Astrocyte (in vitro differentiated cells and primary cell): ENCODE measurements at places on chromosomes 5 and 9. TPM values are rescaled to one million over a fixed set of nuclear protein-coding genes. Genes with fewer than 3 reads are reported as not detected.

Gene CHSY3
- 9.4 and 11.9 TPM in 2 replicates for total RNA-seq

GRCh38 chr9:80366626-80367025 is 794.9 kb downstream of the TLE4 start:
- DNase-seq = no peak
- no peaks in the 10 kb centered on the region for H3K36me3 ChIP-seq
- H3K4me1 ChIP-seq = no peaks in the 10 kb centered on the region
- no peaks in the 10 kb centered on the region for H3K27me3 ChIP-seq
- H3K4me3 ChIP-seq = no peak overlapping the region
- H3K27ac ChIP-seq = no peak overlapping the region

DNA sequence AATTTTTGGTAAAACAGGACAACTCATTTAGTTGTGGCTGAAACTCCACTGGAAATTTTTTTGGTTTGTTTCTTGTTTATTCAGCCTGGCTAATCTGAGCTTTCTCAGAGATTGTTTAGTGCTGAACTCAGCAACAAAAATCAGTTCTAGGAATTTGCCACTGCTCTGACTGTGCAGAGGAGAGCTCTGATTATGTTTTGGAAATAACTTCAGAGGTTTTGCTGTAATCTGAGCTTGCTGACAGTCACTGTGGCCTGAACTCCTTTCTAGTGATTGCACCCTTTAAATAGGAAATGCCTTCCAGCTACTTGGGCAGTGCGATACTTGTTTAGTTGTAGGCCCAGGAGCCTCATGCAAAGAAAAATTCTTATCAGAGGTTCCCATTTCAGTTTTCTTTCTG is 60.2 kb downstream of the OSTF1 start:
- H3K27ac ChIP-seq = peak overlapping the region; percentile 77
- no peaks in the 10 kb centered on the region for H3K27me3 ChIP-seq
- H3K36me3 ChIP-seq = peaks cover 3% of the 10 kb centered on the region
- peaks cover 22% of the 10 kb centered on the region for H3K4me1 ChIP-seq
- no peak overlapping the region for H3K4me3 ChIP-seq

Gene PRLR
- total RNA-seq = 0.93 and 0.99 TPM in 2 replicates

DNA sequence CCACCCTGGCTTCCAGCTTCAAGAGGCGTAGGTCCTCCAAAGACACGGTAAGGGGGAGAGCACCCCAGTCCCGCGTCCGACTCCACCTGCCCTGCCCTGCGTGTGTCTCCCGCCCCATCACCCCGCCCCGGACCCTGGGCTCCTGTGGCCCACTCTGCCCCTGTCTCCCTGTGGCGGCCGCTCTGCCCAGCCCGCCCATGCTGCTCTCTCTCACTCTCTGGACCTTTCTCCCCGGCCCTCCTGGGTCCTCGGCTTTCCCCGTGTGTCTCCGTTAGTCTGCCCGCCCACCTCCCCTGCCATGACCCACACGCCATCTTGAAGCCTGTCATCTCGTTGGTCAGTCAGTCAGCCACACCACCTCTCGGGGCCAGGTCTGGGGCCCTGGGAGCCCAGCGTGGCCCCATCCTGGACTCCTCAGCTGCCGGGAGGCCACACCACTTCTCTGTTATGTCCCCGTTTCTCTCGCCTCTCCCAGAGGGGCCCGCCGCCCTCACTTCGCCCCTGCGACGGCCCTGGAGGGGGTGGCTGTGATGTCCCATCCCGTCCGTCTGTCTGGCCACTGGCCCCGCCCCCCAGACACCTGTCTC is 4.5 kb downstream of the LRRC26 start:
- H3K27ac ChIP-seq = no peak overlapping the region
- no peak for DNase-seq
- no peak overlapping the region for H3K4me3 ChIP-seq
- peaks cover 39% of the 10 kb centered on the region for H3K27me3 ChIP-seq
- peaks cover 4% of the 10 kb centered on the region for H3K4me1 ChIP-seq

- H3K4me3 ChIP-seq = no peak overlapping the region
- DNase-seq = no peak
- no peaks in the 10 kb centered on the region for H3K4me1 ChIP-seq
These were observed 83.7 kb upstream of the CLINT1 start for GRCh38 chr5:157942595-157942994.

DNA sequence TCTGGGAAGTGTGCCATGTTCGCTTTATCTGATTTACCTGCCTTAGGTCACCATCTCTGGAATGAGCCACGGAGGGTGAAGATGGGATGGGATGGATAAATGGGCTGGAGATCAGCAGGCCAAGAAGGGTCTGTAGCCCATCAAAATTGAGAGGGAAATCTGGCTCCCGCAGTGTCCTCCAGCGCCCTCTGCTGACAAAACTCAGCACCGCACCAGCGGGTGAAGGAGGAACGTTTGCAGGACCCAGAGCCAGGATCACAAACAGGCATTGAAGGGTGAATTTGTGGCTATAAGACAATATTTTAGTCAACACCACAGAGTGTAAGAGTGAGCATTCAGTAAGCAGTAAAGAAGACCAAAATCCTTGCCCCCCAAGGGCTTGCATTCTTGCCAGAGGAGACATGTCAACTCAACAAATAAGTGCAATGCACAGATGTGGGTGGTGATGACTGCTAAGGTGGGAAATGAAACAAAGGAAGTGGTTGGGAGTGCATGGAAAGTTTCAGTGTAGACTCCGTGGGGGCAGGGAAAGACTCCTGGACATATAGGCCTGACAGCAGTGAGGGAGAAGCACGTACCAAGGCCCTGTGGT is 124.4 kb downstream of the TENT4A start:
- no peak overlapping the region for H3K27ac ChIP-seq
- no peaks in the 10 kb centered on the region for H3K36me3 ChIP-seq
- H3K27me3 ChIP-seq = no peaks in the 10 kb centered on the region

DNA sequence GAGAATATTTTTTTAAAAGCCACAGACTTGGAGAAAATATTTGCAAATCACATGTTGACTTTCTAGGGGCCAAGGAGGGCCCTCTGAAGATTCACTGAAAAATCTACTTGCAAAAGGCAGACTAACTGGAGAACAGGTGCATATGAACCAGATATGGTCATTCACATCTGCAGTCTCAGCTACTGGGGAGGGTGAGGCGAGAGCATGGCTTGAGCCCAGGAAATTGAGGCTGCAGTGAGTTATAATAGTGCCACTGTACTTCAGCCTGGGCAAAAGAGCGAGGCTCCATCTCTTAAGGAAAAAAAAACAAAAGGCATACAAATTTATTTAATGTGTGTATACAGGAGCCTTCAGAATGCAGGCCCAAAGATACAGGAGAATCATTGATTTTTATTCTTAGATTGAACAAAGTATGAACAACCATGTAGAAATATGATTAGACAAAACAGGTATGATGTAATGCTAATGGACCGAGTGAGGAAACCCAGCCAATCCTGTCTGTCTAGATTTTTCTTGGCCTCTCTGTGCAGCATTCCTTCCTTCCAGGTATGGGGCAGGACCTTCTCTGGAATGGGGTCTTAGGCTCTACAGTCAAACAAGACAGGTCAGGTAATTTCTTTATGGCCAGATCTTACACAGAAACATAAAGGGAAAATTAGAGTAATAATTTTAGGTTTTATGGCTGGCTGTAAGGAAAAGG is 15.3 kb upstream of the SLC27A6 start:
- H3K4me3 ChIP-seq = no peak overlapping the region
- no peak overlapping the region for H3K27ac ChIP-seq
- H3K27me3 ChIP-seq = no peaks in the 10 kb centered on the region
- no peak for DNase-seq
- no peaks in the 10 kb centered on the region for H3K4me1 ChIP-seq

DNA sequence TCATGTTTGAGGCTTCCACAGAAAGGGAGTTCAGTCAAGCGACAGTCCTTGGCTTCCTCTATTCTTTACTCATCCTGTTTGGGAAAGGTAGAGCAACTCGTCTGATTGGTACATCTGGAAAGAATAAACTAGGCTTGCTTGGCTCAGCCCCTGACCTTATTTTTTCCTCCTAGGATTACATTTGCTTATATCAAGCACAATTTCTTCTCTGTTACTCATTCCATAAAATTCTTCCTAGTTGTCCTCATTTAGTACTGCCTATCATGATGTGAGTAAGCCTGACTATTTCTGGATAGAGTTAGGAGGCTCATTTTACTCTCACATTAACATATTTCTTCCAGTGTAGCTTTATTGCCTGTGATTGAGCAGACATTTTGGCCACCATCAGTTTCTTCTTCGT is 10.9 kb upstream of the CARNMT1 start:
- H3K4me1 ChIP-seq = peaks cover 12% of the 10 kb centered on the region
- H3K27me3 ChIP-seq = no peaks in the 10 kb centered on the region
- peak; percentile 80 for DNase-seq
- peak overlapping the region; percentile 37 for H3K27ac ChIP-seq
- H3K36me3 ChIP-seq = no peaks in the 10 kb centered on the region

DNA sequence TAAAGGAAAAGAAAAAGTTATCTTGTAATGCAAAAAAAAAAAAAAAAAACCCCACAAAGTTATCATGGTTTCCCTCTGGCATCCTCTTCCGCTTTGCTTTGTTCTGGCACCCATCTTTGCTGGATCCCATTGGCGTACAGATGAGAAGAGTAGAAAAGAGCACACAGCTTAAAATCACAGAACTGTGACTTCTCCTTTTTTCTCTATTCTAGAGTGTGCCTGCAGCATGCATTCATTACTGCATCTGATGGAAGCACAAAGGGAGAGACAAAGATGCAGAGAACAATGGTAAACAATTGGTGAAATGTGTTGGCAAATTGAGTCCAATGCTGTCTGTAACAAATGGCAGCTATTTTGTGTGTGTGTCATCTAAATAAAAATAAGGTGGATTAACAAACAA is 440.8 kb upstream of the PIK3R1 start:
- no peak overlapping the region for H3K4me3 ChIP-seq
- no peak overlapping the region for H3K27ac ChIP-seq
- no peaks in the 10 kb centered on the region for H3K27me3 ChIP-seq
- no peaks in the 10 kb centered on the region for H3K36me3 ChIP-seq
- DNase-seq = no peak
- H3K4me1 ChIP-seq = peaks cover 14% of the 10 kb centered on the region

GRCh38 chr5:177396078-177396477 is 4.4 kb downstream of the PFN3 start:
- peaks cover 23% of the 10 kb centered on the region for H3K27me3 ChIP-seq
- peaks cover 11% of the 10 kb centered on the region for H3K4me1 ChIP-seq
- H3K36me3 ChIP-seq = no peaks in the 10 kb centered on the region
- DNase-seq = no peak
- no peak overlapping the region for H3K4me3 ChIP-seq
- no peak overlapping the region for H3K27ac ChIP-seq

- no peak overlapping the region for H3K4me3 ChIP-seq
- no peaks in the 10 kb centered on the region for H3K36me3 ChIP-seq
- H3K27ac ChIP-seq = no peak overlapping the region
- H3K4me1 ChIP-seq = peaks cover under 1% of the 10 kb centered on the region
These were observed 4.9 kb upstream of the IL4 start for GRCh38 chr5:132668706-132669454.

- no peaks in the 10 kb centered on the region for H3K4me1 ChIP-seq
- H3K36me3 ChIP-seq = no peaks in the 10 kb centered on the region
- peak; percentile 39 for DNase-seq
- H3K27me3 ChIP-seq = no peaks in the 10 kb centered on the region
- H3K4me3 ChIP-seq = no peak overlapping the region
These were observed 170.8 kb downstream of the SGCD start for GRCh38 chr5:156497804-156498208.

- no peak overlapping the region for H3K4me3 ChIP-seq
- H3K4me1 ChIP-seq = no peaks in the 10 kb centered on the region
- no peaks in the 10 kb centered on the region for H3K27me3 ChIP-seq
- no peaks in the 10 kb centered on the region for H3K36me3 ChIP-seq
These were observed 17.4 kb downstream of the LMNB1 start for GRCh38 chr5:126794157-126794828.

- no peak for DNase-seq
- no peaks in the 10 kb centered on the region for H3K27me3 ChIP-seq
- no peak overlapping the region for H3K4me3 ChIP-seq
- H3K4me1 ChIP-seq = no peaks in the 10 kb centered on the region
These were observed 105.1 kb upstream of the CTSL start for GRCh38 chr9:87620731-87621322.

- H3K27ac ChIP-seq = no peak overlapping the region
- H3K4me3 ChIP-seq = no peak overlapping the region
- no peaks in the 10 kb centered on the region for H3K27me3 ChIP-seq
- peaks cover 42% of the 10 kb centered on the region for H3K36me3 ChIP-seq
- no peaks in the 10 kb centered on the region for H3K4me1 ChIP-seq
These were observed 29.4 kb downstream of the IPPK start for GRCh38 chr9:92640398-92641091.

DNA sequence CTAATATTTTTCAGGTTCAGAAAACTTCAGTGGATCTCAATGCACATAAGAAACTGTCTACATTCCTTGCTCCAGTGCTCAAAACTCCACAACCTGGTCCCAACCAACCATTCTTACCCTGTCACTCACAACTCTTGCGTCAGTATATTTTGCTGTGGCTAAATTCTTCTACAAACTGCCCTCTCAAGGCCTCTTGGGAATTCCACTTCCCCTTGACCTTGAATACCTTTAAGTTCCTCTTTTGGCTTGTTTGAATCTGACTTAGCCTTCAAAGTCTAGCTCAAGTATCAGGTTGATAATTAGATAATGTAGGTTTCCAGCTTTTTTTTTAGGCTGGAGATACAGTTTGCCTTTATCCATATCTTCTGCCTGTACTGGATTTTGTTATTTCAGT is 128.3 kb downstream of the SLF1 start:
- peak; percentile 56 for DNase-seq
- no peak overlapping the region for H3K4me3 ChIP-seq
- H3K36me3 ChIP-seq = no peaks in the 10 kb centered on the region
- no peaks in the 10 kb centered on the region for H3K27me3 ChIP-seq

DNA sequence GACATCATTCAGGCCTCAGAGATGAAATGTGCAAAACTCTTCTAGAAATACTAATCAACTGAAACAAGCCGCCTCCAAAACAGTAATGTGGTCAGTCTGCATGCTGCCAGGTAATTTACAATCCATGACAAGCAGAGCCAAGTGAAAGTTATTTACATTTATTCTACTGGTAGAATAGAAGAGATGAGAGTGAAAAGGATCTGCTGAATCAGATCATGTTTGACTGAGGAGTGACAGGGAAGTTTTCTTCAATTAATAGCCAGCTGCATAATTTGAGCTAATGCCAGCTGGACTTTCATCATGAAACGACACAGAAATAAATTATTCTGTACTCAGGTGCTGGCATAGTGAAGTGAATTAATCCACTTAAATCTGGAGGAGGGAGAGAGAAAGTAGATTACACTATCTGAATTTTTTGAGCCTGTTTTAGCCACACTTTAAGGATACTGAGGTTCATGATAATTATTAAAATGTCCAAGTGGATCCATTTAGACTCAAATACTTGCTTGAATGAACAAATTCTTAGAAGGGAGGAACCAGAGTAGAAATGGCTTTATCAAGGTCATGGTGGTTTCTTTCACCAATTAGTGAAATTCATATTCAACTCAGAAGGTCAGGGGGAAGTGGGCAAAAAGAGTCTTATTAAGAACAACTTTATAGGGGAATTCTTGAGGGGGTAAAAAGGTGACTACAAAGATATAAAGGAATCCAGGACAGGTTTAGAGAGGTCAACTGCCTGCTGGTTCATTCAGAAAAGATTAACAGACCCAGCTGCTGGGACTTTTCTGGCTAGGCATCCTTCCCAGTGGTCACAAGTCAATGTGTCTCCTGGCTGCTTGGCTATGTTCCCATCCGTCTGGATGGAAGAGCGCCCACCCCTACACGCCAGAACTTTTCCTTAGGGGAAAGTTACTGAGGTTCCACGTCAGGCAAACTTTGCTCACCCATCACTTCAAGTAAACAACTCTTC is 350.4 kb downstream of the PDE4D start:
- H3K36me3 ChIP-seq = no peaks in the 10 kb centered on the region
- no peak overlapping the region for H3K27ac ChIP-seq
- H3K27me3 ChIP-seq = no peaks in the 10 kb centered on the region
